ENCODE measurements at places on chromosomes 3 and 15.

DNA sequence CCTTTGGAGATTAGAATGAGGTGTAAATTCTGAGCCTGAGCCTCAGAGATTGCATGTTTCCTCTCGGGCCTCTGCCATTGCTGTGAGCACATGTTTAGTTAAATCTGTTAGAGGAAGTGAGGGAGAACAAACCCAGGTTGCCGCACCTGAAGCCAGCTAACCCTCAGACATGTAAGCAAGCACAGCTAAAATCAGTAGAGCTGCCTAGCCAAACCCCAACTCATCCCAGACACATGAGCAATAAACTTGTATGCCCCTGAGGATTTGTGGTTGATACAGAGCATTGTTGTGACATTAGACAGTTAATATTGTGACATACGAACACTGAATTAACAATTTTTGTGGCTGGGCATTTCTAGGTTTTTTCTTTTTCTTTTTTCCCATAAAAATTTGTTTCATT, 41.9 kb downstream of the NMD3 start:
- no peak for ATAC-seq

GRCh38 chr3:170976190-170976519, 50.4 kb downstream of the SLC2A2 start:
- ATAC-seq: no peak

- ATAC-seq: no peak
Measured at GRCh38 chr3:130392266-130392665, 46.8 kb downstream of the COL6A5 start.

GRCh38 chr3:134466331-134466730, 19.5 kb downstream of the ANAPC13 start:
- no peak for ATAC-seq

GRCh38 chr3:174858353-174858752, 781 bp upstream of the NAALADL2 start:
- ATAC-seq: no peak

DNA sequence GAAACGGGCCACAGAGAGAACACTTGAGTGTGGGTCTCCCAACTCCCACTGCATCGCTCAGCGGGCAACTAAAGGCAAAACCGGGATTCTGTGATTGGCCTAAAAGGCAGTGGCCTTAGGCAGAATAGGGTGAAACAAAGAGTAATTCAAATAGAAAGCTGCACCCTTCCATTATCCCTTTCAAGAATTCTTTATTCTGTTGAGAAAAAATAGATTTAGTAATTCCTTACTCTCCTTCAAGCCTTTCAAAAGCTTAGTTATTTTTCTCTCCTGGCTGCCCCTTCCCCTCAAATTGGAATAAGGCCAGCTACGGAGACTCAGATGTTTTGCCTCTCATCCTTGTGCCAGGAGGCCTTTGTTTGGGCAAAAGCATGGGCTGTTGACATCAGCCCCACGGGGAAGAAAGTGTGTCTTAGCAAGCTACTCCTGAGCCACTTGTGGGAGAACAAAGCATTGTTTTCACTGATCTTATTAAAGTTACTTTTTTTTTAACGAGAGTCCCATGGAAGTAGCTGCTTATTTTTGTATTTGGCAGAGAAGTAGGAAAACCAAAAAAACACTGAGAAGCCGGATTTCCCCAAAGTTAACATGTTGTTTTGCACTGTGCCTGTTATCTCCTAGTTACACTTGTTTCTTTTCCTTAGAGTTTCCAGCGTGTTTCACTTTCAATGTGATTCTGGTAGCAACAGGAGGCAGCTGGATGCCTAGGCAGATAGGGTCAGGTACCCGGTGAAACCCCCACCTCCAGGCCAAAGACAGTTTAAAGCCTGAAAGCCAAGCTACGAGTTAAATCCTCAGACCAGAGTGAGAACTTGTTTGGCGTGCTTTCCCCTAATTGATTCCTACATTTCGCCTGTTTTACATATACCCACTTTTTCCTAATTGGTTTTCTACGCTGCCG, 2.2 kb downstream of the ST6GAL1 start:
- ATAC-seq: no peak

DNA sequence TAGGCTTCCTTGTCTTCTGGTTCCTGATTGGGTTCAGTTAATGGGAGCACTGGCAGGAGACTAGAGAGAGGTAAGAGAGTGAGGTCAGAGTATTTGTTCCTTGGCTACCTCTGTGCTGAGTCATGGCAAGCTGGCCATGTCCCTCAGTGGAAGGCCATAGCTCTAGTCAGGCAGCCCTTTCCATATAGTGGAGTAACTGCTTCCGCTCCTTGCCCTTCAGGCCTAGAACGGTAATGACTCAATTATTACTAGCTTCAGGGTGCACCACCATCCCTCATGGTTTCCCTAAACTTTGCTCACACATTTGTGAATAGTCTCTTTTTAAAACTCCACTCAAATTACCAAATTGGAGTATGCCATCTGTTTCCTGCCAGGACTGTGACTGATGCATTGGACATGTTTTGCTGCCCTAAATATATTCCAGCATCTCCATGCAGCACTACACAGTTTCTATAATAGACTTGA, 10.5 kb upstream of the ANO10 start:
- ATAC-seq: no peak

- no peak for ATAC-seq
Measured at GRCh38 chr3:194102436-194102835, 33.5 kb upstream of the HES1 start.

GRCh38 chr3:136122006-136122405, 74.1 kb downstream of the MSL2 start:
- ATAC-seq: no peak

- no peak for ATAC-seq
Measured at GRCh38 chr3:32794487-32795308, 23.1 kb upstream of the TRIM71 start.

GRCh38 chr3:15501126-15501525, 20.4 kb downstream of the COLQ start:
- ATAC-seq: no peak

GRCh38 chr15:69126054-69126469, 34.4 kb upstream of the GLCE start:
- no peak for ATAC-seq

DNA sequence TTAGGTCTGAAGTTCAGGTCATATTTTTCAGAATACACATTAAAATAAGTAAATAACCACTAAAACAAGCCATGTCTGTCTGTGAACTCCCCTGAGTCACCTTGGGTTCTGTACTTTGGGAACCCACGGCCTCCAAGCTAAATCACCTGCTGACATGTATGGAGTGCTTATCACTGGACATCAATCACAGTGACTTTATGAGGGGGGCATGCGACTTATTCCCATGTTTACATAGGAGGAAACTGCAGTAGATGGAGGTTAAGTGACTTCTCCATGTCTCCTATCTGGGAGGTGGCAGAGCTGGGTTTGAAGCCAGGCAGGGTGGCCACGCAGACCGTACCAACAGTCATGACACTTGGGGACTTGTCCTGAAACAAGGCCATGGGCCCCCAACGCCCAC, 8.1 kb downstream of the ITIH4 start:
- no peak for ATAC-seq

- ATAC-seq: peak; percentile 53
Measured at GRCh38 chr3:188370081-188370830, 216.3 kb downstream of the LPP start.

DNA sequence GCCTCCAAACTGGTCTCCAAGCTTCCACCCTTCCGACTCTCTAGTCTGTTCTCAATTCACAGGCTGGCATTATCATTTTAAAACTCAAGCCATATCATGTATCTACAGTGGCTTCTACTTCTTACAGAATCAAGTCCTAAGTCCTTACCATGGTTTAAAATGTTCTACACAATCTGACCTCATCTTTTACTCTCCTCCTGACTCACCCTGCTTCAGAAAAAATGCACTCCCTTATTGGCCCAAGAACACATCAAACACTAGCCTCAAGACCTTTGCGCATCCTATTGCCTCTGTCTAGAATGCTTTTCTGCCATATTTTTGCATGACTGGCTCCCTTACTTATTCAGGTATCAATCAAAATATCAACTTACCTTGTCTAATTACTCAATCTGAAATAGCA, 11.0 kb downstream of the MRPL3 start:
- no peak for ATAC-seq

DNA sequence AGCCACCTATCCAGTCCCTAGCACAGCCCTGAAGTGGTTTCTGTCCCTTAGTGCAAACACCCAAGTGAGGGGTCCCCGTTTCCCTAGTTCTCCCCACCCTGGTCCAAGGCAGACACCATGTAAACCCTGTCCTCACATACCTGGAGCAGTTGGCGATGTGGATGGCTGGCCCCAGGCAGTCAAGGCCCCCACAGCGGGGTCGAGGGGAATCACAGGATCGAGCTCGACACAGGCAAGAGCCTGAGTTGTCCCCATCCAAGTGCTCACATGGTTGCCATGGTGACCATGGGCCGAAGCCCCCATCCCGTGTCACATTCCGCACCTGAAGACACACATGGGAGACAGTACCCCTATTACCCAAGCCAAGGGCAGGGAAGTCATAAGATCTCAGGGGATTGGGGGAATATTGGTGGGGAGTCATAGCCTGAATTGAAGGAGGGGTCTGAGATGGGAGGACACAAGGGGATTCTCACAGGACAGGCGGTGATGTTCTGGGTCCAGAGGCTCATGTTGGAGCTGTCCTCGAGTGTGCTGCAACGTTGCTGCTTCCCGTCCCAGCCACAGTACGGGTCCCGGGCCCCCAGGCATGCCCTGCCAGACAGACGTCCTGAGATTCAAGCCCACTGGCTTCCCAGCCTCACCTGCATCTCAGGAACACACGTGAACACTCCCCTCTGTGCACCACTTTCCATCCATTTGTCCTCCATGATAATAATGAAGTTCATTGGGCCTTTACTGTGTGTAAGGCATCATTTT, 112.1 kb downstream of the SEMA5B start:
- no peak for ATAC-seq

DNA sequence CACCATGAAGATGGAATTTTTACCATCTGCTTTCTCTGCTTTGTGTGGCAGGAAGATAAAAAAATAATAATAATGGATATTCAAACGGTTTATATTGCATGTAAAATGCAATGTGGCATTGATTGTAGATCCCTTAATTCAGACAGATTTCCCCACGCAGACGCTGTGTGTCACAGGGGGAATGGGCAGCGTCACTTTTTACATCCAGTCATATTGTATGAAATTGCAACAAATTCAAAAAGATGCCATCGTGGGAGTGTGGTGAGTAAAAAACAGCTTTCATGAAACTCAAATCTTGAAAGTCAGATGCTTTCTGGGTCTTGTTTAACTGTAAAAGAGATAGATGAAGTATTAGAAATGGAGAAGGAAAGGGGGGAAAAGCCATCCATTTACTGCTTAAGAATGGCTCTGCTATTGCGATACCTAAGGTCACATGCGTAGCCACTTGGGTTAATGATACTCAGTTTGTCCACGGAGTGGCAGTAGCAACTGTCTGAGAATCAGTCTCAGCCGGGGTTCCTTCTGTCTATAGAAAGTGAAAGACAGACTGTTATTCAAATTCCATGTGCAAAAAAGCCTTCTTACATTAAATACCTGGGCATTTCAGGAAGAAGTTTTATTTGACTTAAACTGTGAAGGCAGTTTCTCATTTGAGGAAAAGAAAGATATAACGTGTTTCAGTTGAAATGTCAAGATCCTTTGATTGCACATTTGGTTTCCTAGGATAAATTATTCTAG, 28.5 kb downstream of the BTD start:
- ATAC-seq: peak; percentile 93

- no peak for ATAC-seq
Measured at GRCh38 chr15:36709653-36710052, 130.2 kb downstream of the CDIN1 start.

DNA sequence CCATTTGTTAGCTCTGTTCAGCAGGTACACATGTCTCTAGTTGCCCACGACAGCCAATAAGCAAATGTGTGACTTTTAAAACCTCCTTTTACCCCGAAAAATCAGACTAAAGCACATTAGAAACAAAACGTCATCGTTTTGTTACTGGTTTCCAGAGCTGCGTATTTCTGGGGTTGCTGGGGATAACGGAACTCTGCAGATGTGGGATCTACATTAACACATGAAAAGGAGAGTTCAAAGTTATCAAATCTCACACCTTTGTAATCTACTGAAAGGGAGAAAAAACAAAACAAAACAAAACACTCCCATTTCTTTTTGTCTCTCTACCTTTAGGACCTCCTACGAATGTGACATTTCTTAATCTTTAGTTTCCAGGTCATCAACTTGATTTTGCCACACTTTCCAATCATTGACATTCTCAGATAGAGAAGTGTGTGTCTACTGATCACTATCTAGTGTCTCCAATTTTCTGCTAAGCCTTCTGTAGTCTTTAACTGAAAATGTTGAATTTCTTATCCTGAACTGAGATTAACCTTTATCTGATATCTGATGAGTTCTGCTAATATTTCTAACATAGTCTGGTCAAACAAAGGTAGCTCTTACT, 93.0 kb upstream of the TSPAN3 start:
- no peak for ATAC-seq

- no peak for ATAC-seq
Measured at GRCh38 chr3:182349951-182350517, 443.3 kb upstream of the ATP11B start.

- no peak for ATAC-seq
Measured at GRCh38 chr3:76505202-76505845, 534.6 kb upstream of the ROBO2 start.

DNA sequence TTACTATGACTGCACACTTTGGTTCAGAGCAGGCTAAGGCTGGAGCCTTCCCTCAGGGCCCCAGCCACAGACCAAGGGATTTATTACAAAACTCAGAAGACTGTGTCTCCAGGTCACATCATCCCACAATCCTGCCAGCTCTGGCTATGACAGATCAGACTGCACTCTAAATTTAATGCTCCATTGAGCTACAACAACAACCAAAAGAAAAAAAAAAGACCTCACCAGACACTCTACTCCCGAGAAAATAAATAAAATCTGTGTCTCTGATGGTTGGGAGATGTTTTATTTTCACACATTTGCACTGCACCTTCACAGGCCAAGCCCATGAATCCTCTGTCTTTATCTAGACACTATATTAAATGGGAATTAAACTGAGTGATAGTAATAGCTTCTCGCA, 50.8 kb upstream of the CTNNB1 start:
- no peak for ATAC-seq

- no peak for ATAC-seq
Measured at GRCh38 chr15:101480613-101481380, 8.7 kb downstream of the PCSK6 start.

GRCh38 chr3:155292133-155292532, 1.4 kb downstream of the STRIT1 start:
- no peak for ATAC-seq

DNA sequence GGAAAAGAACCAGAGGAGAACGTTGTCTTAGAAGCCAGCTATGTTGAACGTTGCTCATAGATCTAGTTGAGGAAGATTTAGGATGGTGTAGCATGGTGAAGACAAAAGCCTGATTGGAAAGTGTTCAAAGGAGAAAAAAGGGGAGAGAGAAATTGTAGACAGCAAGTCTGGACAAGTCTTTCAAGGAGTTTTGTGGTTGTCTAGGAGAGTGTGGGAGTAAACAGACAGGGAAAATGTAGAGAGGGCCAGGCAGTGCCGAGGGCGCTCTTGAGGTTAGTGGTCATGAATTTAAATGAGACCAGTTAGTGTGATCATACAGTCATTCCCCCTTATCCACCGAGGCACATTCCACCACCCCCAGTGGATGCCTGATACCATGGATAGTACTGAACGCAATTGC, 167.5 kb upstream of the IL12A start:
- no peak for ATAC-seq
